ENCODE measurements at places on chromosomes 7 and 10.
A peak's percentile ranks its signal among the peaks of the same experiment; 100 is the strongest.

DNA sequence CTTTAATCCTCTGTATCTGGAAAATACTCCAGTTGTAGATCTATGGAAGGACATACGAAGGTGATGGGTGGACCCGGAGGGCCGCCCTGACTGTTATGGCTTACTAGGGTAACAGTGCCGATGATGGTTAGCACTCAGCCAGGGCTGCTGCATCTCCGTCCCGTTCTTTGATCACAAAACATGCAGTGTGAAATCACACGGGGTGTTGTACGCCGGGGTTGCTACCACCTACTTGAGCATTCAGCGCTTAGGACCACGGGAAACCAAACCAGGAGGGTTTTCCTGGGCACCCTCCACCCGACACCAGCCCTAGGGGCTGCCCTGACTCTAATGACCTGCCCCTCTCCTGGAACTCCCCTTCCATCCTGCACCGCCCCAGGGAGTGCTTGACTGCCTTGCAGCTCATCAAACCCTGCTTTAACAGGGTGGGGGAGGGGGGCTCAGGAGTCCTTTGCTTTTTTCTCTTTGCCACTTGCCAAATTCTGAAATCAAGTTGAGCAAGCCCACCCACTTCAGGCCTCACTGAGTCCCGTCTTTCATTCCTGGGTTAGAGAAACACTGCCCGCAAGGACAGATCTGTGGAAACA lies 20.4 kb downstream of the ZNF775 start:
- H3K4me3 ChIP-seq: no peak overlapping the region
- peaks cover 21% of the 10 kb centered on the region for H3K4me1 ChIP-seq
- DNase-seq: peak; percentile 5
- no peaks in the 10 kb centered on the region for H3K27me3 ChIP-seq
- no peak overlapping the region for H3K27ac ChIP-seq

GRCh38 chr7:112571852-112572607 lies 91.2 kb downstream of the LSMEM1 start:
- DNase-seq: no peak
- no peaks in the 10 kb centered on the region for H3K4me1 ChIP-seq
- no peaks in the 10 kb centered on the region for H3K36me3 ChIP-seq
- H3K27ac ChIP-seq: no peak overlapping the region

- no peak overlapping the region for H3K4me3 ChIP-seq
- H3K27ac ChIP-seq: no peak overlapping the region
- H3K27me3 ChIP-seq: peaks cover 11% of the 10 kb centered on the region
- H3K36me3 ChIP-seq: no peaks in the 10 kb centered on the region
- H3K4me1 ChIP-seq: peaks cover 19% of the 10 kb centered on the region
Measured at GRCh38 chr7:116955801-116956476, 2.6 kb downstream of the ST7 start.

- no peak overlapping the region for H3K27ac ChIP-seq
- no peak overlapping the region for H3K4me3 ChIP-seq
- no peaks in the 10 kb centered on the region for H3K27me3 ChIP-seq
Measured at GRCh38 chr7:15648461-15648961, 38.0 kb downstream of the MEOX2 start.

DNA sequence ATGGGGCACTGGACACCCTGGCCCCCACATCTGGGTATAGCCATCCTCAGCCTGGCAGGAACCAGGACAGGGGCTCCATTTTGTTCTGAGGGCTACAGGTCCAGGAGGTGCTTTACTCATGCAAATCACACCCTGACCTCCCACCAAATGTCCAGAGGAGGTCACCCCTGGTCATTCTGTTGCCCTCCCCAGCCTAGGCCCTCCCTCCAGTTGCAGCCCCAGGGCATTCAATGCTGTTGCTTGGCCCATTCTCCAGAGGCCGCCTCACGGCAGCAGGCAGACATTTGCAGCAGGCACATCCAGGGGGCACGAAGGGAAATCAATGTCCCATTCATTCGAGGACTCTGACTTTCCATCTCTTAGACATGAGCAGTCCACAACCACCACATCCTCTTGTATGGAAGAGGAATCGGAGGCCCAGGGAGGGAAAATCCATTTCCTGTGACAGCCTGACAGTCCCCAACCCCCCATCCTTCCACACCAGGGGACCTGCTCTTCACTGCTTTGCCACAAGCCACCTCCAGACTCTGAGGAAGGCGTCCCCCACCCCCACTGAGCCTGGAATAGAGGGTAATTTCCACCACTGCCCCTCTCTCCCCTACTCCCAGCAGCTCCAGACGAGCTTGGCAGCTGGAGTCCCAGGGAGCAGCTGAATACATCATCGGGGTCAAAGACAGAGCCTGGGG lies 76.2 kb upstream of the UNC5B start:
- H3K4me1 ChIP-seq: no peaks in the 10 kb centered on the region
- H3K27me3 ChIP-seq: peaks cover 24% of the 10 kb centered on the region
- H3K36me3 ChIP-seq: no peaks in the 10 kb centered on the region
- H3K27ac ChIP-seq: no peak overlapping the region
- no peak overlapping the region for H3K4me3 ChIP-seq

DNA sequence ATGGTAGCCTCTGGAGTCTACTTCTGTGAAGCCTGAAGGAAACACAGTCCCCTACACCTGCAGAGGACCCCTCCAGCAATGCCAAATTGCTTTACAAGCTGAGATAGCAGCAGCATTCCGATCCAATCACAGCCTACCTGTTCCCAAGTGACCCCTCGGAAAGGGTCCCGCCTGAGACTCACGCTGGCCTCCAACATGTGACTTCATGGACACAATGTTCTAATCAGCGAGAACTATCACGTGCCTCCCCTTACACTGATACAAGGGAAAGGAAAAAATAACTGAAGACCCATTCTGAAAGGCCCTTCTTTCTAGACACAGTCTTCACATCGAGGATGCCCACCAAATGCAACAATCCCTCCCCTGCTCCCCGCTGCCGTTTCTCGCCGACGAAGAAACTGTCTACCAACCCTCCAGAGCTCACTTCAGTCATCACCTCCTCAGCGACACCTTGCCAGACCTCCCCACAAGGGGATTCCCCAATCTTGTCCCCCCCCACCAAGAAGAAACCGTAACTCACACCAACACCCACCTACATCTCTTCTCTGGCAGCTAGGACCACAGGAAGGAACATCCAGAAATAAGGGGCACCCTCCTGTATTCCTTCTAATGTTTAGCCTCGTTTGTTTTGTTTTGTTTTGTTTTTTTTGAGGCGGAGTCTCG lies 1.8 kb downstream of the SNX8 start:
- H3K4me3 ChIP-seq: peak overlapping the region; percentile 65
- no peaks in the 10 kb centered on the region for H3K27me3 ChIP-seq
- H3K4me1 ChIP-seq: peaks cover 12% of the 10 kb centered on the region

DNA sequence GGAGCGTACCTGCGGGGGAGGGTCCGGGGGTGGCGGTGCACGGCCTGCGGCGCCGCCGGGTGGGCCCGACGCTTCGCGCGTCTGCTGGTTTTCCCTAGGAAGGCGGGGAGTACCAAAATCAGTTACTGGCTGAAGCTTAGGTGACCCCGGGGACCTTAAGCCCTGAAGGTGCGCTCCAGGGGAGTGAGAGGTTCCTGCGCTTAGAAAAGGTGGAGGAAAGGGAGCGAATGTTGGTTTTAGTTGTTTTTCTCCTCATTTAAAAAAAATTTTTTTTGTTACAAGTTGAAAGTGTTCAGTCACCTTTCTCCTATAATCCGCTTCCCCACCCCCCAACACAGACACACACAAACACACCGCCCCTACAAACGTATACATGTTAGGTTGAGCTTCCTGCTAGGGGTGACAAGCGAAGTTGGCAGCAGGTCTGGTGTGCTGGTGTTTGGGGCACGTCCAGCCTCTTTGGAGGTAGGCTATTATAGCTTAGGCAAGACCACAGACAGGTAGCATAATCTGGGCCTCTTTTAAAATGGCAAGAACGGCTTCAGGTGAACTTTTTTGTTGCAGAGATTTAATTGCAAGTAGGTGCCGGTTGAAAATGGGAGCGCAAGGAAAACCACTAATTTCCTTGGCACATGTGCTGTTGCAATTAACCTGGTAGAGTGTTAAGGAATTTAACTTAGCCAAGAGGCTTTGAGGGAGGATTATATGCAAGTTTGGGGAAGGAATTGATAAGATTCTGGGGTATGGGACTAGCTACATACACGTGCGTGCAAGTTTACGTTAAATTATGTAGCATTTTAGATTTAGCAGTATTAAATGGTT lies 945 bp downstream of the ADD3 start:
- peak; percentile 63 for DNase-seq
- H3K4me3 ChIP-seq: peak overlapping the region; percentile 100
- peaks cover 24% of the 10 kb centered on the region for H3K36me3 ChIP-seq
- H3K27me3 ChIP-seq: no peaks in the 10 kb centered on the region
- H3K4me1 ChIP-seq: peaks cover 43% of the 10 kb centered on the region

All from activated naive CD4-positive, alpha-beta T cell treated with anti-CD3 and anti-CD28 coated beads, Interleukin-2, amount 10 ng/mL, durations not matched to agents 7 days and 5 days (primary cell).